ENCODE measurements at places on chromosomes 16 and 17.

- DNase-seq = peak; percentile 73
Observed at GRCh38 chr16:51880776-51881175, 666.2 kb downstream of the TOX3 start.

GRCh38 chr16:30651124-30652004, 604 bp downstream of the PRR14 start:
- peak; percentile 61 for DNase-seq

DNA sequence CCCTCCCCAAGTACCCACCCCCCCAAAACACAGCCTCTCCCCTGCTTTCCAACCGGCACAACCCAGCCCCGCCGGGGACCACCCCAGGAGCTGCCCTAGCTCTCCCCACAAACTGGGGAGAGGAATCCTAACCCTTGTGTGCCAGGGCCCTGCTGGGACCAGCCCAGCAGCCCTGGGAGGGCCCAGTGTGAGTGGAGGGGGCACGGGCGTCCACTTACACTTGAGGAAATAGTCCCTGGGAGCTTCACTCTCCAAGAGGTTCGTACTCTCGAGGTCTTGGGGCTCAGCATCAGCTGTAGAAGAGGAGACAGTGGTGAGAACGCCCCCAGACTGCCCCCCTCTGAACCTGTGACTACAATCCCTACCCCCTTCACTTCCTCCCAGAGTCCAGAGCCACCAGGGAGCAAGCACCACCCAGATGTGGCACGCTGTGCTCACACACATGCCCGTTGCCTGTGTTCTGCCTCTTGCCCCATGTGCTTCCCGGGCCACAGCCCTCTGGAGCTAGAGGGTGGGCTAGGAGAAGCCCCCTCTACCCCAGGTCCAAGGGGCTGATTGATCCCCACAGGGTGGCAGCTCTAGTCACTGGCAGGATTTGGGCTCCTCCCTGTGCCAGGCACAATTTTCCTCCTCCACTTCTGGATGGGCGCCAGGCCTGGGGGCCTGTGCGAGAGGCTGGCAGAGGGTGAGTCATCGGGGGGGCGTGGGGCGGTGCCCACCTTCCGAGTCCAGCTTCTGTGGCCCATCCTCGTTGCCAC, 3.0 kb downstream of the TRIM47 start:
- no peak for DNase-seq

- peak; percentile 58 for DNase-seq
Observed at GRCh38 chr16:65313936-65314626, 192.2 kb upstream of the CDH11 start.

DNA sequence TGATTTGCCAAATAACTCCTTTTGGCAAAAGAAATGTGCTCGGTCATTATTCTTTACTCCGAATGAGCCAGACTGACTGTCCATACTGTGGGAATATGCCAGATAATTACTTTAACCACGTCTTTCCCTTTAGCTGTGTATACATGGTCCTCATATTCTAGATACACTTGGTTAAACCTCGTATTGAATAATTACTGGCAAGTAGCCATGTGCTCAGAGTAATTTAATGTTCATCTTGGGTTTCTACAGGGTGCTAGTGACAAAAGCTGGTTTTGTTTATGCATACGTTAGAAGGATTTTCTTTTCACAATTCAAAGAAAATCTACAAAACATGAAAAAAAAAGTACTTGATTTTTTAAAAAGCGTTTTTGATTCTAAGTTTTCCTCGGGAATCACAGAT, 540.3 kb downstream of the KCNJ2 start:
- DNase-seq = no peak

- no peak for DNase-seq
Observed at GRCh38 chr16:66522816-66523590, 26.9 kb downstream of the TK2 start.

DNA sequence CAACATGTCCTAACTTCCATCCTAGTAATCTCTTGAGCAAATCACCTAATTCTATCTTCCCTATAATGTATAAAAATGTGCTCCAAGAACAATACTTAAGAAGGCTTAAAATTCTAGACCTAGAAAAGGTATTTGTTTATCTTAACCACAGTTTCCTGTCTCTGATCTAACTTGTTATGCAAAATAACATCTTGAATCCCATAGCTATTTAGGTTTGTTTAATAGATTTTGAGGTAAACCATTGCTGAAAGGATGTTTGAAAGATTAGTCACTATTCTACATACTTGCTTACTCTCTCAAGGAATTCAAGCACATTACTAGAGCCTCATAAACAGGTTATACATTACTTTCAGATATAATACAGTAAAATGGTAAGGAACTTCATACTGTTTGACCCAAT, 13.0 kb downstream of the CA10 start:
- no peak for DNase-seq

DNA sequence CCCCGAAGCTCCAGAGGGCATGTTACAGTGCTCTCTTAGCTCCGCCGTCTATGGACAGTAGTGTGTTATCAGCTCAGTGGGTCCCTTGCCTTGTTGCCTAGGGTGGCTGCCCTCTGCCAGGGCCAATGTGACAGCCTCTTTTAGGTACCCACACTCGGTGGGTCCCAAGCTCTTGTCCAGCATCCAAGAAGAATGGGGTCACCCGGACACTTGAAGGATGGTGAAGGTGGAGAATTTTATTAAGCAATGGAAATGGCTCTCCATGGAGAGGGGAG, 57.0 kb downstream of the RNF213 start:
- no peak for DNase-seq

DNA sequence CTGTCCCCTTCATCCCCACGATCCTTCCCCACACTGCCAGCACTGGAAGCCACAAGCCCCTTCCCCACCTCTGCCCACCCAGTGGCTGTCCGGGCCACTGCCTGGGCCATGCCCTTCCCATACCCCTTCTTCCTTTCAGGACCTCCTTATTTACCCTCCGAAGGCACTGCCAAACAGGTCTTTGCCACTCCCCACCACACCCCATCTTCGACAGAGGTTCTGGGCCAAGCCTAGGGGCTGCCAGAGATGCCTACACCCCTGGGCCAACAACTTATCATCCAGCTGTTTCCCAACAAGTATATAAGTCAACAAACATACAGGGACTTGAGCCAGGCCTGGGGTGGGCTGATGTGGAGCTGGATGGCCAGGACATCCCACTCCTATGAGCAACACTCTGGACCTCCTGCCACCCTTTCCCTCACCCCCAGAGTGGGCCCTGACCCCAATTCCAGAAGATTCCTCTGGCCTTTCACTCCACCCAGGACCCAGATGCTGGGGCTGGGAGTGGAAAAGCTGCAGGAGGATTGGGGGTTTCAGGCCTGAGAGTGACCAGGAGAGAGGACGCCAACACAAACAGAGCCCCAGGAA, 1.5 kb upstream of the PPP1R1B start:
- DNase-seq = no peak

GRCh38 chr16:69942099-69942491, 9.0 kb upstream of the CLEC18A start:
- no peak for DNase-seq

GRCh38 chr17:50063561-50064252, 7.8 kb downstream of the ITGA3 start:
- DNase-seq = peak; percentile 32

DNA sequence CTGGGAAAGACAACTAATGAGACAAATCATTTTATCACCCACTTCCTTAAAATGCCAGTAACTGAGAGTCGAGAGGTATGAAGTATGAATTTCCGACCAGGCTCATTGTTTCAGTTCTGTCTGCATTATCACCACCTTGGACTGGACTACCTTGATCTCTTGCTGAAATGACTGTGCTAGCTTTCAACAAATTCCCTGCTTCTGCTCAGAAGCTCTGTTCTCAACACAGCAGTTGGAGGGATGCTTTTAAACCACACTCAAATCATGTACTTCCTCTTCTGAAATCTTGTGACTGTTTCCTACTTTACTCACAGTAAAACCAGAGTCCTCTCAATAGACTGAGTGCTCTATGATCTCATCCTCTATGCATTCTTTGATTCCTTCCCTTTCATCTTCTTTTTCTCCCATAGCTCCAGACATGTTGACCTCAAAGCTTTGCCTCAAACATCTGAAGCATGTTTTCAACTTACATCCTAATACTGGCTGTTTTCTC, 195.8 kb downstream of the KCNJ2 start:
- DNase-seq = peak; percentile 69

GRCh38 chr17:69578385-69578936, 164.0 kb downstream of the MAP2K6 start:
- DNase-seq = no peak

GRCh38 chr17:15513058-15513791, 45.8 kb upstream of the CDRT4 start:
- peak; percentile 41 for DNase-seq

GRCh38 chr16:11276143-11276895, at the start of gene PRM2:
Gene PRM2 (minus strand): TSS chr16:11276480. CDS start chr16:11276370, 110 bp downstream.
- DNase-seq = no peak

DNA sequence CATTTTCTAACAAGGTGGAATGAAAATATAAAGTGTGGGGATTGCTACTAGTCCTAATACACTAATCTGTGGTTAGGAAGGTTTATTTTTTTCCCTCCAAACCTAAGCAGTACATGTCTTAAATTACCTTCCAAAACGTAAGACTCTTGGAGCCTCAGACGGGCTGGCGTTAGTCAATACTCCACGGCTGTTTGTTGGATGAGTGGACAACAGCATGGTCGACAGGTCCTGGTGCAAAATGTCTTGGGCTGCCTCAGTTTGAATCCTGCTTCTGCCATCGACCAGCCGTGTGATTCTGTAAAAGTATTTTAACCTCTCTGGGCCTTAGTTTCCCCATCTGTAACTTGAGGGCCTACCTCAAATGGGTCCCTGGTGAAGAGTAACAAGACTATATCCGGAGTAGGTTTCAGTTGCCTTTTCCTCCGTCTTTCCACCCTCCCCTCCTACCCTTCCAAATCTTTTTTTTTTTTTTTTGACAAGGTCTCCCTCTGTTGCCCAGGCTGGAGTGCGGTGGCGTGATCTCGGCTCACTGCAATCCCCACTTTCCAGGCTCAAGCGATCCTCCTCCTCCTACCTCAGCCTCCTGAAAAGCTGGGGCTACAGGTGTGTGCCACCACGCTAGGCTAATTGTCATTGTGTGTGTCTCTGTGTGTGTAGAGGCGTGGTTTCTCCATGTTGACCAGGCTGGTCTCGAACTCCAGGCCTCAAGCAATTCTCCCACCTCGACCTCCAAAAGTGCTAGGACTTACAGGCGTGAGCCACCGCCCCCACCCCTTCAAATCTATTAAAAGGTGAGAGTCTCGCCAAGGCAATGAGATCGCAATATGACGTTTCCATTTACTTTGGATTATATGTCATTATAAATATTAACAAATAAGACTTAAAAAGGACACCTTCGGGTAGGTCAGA, 5.8 kb downstream of the SCGB1C2 start:
- DNase-seq = no peak

- DNase-seq = no peak
Observed at GRCh38 chr17:34228781-34229180, 26.3 kb upstream of the CCL2 start.

DNA sequence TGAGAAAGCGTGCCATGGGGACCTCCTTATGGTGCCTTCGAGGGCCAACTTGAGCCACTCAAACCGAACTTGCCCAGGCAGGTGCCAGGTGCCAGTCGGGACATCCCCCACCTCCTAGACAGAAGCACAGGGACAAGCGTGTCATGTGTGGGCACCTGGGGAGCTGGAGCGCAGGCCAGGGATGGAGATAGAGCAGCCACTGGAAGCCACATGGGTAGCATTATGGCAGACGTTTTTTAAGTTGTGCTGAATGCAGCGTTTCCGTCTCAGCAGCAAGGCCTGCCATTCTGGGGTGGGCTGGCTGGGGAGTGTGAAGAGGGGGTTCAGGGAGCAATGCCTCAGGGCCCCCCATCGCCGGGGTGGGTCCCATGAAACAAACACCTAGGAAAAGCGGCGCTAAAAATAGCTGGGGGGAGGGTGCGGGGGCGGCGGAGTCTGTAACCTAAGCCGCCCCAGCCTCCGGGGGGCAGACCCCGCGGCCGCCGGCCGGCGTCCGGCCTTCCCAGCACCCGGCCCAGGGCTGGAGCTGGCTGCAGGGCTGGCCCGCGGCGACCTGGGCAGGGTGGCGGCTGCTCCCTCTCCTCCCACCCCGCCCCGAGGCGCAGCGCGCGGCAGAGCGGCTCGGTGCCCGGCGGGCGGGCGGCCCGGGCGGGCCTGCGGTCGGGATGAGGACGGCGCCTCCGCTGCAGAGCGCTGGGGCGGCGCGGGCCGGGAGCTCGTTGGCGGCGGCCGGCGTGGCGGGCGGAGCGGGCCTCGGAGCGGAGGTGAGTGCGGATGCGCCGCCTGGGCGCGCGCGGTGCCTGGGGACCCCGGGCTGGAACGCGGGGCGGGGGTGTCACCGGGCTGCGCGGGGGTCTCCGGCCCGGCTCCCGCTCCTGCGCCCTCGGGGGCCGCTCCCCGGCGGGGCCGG, at the start of gene ZNF469:
Gene ZNF469 (plus strand): TSS at position 469 of the 910 bp plus-strand sequence. CDS start 44,512 bp downstream, outside the sequence.
- DNase-seq = peak; percentile 35

- DNase-seq = peak; percentile 94
Observed at GRCh38 chr17:78883533-78884131, 19.4 kb downstream of the CEP295NL start.

GRCh38 chr17:74935585-74936469, at the start of gene OTOP3:
Gene OTOP3 (plus strand): TSS chr17:74935898. CDS start chr17:74935922, 24 bp downstream.
- DNase-seq = no peak

DNA sequence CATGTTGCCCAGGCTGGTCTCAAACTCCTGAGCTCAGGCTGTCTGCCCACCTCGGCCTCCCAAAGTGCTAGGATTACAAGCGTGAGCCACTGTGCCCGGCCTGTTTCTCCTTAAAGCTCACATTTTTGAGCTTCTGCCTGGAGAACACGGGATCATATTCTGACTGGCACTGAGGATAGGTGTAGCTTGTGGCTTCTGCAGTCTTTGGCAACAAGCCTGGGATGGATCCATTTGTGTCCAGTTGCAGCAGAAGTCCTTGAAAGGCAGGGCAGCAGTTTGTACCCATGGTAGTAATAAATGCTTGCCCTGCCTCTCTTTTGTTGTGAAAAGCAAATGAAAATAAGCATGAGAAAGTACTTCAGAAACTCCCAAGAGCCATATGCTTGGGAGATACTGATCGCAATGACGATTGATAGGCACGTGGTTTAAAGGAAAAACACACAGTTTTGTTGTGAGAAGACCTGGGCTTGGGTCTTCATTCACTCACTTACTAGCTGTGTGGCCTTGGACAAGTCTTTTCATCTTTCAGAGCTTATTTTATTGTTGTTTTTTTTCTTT, 3.1 kb upstream of the CORO7 start:
- DNase-seq = no peak

DNA sequence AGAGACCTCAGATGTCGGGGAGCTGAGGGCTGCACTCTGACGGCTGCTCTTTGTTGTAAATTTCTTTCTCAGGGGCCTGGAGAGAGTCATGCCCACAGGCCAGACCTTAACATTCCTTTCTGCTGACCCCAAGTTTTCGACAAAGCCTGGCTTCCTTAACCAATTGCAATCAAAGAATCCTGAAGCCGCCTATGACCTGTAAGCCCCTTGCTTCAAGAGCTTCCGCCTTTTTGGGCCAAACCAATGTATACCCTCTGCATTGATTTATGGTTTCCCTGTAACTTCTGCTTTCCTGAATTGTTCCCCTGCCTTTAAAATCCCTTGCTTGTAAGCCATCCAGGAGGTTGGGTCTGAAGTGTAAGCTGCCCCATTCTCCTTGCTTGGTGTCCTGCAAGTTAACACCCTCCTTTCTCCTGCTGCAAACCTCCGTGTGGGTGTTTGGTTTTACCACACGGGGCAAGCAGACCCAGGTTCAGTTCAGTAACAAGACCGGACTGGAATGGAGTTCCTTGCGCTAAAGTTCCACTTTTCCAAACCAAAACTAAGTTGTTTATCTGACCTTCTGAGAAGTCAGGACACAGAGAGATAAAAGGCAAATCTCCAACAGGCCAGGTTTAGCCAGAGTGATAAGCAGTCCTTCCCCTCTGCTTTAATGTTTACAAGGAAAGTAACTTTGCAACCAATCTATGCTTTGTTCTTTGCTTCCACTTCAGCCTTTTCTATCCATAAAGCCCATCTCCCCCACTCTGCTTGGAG, 141.6 kb downstream of the KCNJ12 start:
- DNase-seq = no peak
